Stimulated activated CD4-positive, alpha-beta T cell treated with anti-CD3 and anti-CD28 coated beads, Interleukin-1b, Interleukin-23, amount 100 ng/mL, for 1 hour (primary cell): ENCODE measurements at places on chromosomes 2 and 18.

- DNase-seq: no peak
Observed at GRCh38 chr2:127094509-127095366, 12.2 kb downstream of the BIN1 start.

GRCh38 chr2:84729224-84729623 is 151.7 kb downstream of the TRABD2A start:
- DNase-seq: no peak

DNA sequence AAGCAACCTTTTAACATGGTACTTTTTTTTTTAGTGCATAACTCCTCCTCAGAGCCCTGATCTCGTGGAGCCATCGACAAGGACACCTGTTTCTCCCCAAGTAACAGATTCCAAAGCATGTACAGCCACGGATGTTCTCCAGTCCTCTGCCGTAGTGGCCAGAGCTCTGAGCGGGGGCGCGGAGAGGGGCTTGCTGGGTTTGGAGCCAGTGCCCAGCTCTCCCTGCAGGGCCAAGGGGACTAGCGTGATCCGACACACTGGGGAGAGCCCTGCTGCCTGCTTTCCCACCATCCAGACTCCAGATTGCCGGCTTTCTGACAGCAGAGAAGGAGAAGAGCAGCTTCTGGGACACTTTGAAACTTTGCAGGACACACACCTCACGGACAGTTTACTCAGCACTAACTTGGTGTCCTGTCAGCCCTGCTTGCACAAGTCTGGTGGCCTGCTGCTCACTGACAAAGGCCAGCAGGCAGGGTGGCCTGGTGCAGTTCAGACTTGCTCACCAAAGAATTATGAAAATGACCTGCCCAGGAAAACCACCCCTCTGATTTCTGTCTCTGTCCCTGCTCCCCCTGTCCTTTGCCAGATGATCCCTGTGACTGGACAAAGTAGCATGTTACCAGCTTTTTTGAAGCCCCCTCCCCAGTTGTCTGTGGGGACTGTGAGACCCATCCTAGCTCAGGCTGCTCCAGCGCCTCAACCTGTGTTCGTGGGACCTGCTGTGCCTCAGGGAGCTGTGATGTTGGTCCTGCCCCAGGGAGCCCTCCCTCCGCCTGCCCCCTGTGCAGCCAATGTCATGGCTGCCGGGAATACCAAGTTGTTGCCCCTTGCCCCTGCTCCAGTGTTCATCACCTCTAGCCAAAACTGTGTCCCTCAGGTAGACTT is 4.5 kb downstream of the KLF11 start:
- DNase-seq: no peak

- DNase-seq: no peak
Observed at GRCh38 chr2:134361648-134362047, 107.8 kb downstream of the MGAT5 start.

DNA sequence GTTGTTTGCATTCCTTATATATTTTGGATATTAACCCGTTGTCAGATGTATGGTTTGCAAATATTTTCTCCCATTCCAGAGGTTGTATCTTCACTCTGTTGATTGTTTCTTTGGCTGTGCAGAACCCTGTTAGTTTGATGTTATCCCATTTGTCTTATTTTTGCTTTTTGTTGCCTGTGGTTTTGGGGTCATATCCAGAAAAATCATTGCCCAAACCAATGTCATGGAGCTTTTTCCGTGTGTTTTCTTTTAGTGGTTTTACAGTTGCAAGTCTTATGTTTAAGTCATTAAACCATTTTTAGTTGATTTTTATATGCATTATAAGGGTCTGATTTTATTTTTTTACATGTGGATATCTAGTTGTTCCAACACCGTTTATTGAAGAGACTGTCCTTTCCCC is 35.8 kb downstream of the PPIG start:
- DNase-seq: no peak

DNA sequence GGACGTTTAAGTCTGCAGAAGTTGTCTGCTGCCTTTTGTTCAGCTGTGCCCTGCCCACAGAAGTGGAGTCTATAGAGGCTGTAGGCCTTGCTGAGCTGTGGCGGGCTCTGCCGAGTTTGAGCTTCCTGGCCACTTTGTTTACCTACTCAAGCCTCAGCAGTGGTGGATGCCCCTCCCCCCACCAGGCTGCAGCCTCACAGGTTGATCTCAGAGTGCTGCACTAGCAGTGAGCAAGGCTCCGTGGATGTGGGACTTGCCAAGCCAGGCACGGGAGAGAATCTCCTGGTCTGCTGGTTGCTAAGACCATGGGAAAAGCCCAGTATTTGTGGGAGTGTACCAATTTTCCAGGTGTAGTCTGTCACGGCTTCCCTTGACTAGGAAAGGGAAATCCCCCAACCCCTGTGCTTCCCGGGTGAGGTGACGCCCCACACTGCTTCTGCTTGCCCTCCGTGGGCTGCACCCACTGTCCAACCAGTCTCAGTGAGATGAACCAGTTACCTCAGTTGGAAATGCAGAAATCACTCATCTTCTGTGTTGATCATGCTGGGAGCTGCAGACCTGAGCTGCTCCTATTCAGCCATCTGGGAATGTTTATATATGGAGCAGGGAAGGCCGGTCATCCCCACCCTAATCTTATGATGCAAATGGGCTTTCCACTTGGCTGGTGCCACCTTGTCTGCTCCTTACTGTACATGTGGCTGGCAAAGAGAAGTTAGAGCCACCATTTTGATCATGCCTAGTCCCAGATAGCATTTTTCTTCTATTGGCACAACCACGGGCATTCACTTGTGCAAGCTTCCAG is 156.9 kb upstream of the ITGA6 start:
- DNase-seq: no peak

GRCh38 chr18:77487951-77488740 is 238.5 kb downstream of the GALR1 start:
- DNase-seq: no peak

GRCh38 chr2:223221139-223221835 is 169.3 kb downstream of the KCNE4 start:
- no peak for DNase-seq

DNA sequence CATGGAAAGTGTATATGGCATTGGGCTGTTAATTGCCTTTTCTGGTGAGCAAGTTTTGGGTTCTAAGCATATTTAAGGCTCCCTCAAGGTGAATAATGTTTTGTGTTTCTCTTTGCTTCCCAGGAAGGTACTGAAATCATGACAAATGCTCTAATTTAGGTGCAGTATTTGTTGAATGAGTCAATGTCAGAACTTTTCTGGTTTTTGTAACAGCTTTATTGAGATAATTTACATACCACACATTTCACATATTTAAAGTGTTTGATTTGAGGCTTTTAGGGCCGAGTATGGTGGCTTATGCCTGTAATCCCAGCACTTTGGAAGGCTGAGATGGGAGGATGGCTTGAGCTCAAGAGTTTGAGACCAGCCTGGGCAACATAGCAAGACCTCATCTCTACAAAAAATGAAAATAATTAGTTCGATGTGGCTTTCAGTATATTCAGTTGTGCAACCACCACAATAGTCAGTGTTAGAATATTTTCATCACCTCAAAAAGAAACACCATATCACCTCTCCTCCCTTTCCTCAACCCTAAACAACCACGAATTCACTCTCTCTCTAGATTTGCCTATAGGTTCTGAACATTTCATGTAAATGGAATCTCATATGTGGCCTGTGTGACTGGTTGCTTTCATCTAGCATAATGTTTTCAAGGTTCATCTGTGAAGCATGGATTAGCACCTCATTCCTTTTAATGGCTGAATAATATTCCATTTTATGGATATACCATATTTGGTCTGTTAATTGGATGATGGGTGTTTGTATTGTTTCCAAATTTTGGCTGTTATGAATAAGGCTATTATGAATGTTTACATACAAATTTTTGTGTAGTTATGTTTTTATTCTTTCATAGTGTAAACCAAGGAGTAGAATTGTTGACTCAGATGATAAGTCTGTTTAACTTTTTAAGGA is 54.9 kb downstream of the MGAT5 start:
- DNase-seq: no peak

DNA sequence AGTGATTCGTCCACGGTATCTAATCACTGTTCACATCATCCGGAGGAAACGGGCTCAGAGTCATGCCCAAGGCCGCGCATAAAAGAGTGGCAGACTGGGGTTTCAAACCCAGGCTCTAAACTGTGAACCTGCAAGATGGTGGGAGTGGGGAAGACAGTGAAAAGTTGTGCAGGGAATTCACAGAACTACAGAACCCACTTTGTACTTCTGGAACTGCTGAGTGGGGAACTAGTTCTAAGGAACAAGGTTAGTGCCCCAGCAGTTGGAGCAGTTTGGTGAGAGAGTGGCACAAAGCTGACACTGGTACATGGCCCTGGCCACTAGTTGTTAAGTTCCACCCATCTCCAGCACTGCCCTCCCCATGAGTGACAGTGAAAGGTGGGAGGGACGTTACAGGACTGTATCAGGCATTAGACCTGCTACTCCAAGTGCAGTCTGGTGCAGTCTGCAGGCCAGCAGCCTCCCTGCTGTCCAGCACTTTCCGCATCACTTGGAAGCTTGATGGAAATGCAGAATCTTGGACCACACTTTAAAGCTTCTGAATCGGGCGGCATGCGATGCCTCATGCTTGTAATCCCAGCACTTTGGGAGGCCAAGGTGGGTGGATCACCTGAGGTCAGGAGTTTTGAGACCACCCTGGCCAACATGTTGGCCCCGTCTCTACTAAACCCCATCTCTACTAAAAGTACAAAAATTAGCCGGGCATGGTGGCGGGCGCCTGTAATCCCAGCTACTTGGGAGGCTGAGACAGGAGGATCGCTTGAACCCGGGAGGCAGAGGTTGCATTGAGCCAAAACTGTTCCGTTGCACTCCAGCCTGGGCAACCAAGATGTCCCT is 47.3 kb downstream of the C2orf42 start:
- no peak for DNase-seq

DNA sequence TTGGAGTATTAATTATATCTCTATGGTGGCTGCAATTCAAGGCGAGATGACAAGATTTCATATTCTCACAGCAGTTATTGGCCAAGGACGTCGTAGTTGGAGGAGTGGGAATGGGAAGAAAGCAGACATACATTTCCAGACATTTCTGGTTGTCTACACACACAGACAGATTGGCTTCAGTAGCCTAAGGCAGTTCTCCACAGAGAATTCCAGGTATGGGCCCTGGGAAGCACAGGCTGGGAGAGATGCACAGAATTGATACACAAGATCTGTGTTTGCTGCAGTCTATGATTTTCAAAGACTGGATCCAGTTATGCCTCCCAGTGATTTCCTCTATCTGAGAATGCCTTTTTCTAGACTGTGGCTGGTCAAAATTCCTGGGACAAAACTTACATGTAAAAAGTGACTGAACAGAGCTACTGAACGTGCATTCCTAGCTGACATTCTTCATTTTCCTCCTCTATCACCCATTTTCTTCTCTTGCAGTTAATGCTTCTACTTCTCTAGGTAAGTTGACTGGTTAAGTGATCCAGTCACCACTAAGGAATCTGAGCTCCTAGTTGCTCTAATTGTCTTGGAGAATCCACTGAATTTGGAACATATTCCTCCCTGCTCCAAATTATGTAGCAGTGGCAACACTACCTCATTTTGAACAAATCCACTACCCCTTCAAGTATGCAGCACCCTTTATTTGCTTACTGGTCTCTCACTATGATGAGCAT is 386.7 kb upstream of the CDH7 start:
- DNase-seq: no peak

- no peak for DNase-seq
Observed at GRCh38 chr2:29808321-29808720, 113.1 kb downstream of the ALK start.

- no peak for DNase-seq
Observed at GRCh38 chr18:49944663-49945062, 131.3 kb upstream of the ACAA2 start.

DNA sequence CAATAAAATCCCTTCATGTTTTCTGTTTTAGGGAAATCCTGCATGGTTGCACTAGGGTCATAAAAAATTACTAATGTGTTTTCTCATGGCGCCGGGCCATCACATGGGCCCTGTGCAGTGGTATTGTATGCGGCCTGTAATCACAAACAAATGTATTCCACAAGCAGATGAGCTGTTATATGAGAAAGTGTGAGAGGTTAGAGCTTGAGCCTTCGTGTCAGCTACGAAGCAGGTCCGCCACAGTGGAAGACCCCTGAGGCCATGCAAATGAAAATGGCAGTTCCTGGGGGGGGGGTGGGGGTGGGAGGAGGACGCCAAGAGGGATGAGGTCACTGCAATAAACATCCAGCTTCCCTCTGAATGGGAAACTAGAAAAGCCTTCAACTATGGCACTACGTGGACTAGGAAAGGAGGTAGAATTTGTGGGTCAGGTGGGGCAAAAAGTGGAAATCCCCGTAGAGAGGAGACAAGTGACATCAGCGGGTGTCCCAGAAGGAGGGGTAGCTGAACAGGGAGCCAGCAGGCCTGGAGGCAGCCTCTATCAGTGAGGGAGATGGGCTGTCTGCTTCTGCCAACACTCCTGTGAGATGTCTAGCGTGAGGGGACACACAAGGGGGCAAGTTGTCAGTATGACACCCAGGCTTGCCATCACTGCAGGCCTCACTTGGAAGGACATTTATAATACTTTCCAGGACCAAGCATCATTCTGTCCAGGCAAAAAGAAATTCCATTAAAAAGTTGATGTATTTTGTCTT is 130.3 kb upstream of the CTAGE1 start:
- no peak for DNase-seq

GRCh38 chr2:222862106-222862908 is 1.5 kb downstream of the ACSL3 start:
- no peak for DNase-seq

GRCh38 chr18:24734058-24734457 is 273.6 kb downstream of the HRH4 start:
- DNase-seq: no peak

DNA sequence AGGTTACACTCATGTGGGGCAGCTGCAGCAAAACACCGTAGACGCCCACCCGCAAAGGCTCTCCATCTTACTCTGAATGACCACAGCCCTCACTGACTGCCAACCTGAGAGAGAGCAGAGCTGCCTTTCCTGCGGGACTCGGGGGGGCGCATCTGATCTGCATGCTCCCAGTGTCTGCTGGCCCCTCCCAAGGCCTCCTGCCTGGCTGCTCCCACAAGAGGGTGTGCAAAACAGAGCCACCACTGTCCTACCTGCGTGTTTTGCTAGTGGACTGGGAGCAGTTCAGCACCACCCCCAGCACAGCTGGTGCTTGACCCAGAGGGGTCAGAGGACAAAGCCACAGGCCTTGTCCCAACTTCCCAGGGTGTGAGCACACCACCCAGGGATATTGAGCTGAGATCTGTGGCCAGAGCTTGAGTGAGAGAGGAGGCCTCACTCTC is 76.4 kb downstream of the MYO3B start:
- no peak for DNase-seq

DNA sequence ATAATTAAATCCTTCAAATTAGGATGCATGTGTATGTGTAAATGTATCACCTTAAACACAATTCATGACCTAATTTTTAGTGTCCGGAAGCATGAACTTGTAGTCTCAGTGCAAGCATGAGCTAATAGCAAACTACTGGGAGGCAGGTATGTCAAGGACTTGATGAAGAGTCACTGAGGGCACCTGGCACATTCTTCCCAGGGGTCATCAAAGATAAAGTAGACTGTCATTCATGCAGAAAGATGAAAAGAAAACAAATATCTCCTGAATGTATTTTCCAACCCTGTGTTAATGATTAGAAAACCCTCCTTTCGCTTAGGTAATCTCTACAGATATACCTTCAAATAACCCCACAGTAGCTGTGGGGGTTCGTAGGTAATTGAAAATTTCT is 234.9 kb downstream of the SOCS6 start:
- no peak for DNase-seq
